ENCODE measurements at places on chromosomes 5 and 9.

- no peak for DNase-seq
Measured at GRCh38 chr9:108761655-108762347, 94.0 kb downstream of the ACTL7B start.

GRCh38 chr5:79416499-79416898 is 97.4 kb downstream of the HOMER1 start:
- DNase-seq: no peak

DNA sequence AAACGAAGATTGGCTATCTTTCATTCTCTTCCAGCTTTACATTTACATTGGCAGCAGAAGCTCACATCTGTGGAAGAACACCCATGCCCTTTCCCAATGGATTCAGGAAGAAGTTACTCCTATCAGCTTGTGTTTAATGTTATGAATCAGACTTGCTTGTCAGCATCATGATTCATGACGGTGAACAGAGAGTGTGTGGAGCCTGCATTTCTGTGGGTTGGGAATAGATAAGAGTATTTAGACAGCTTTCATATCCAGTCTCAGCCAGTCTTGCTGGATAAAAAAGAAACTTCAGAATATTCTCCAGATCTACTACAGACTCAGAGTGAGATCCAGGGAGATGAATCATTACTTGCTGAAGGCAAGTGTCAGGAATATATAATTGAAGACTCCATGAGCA is 812.9 kb upstream of the ZNF608 start:
- DNase-seq: no peak

DNA sequence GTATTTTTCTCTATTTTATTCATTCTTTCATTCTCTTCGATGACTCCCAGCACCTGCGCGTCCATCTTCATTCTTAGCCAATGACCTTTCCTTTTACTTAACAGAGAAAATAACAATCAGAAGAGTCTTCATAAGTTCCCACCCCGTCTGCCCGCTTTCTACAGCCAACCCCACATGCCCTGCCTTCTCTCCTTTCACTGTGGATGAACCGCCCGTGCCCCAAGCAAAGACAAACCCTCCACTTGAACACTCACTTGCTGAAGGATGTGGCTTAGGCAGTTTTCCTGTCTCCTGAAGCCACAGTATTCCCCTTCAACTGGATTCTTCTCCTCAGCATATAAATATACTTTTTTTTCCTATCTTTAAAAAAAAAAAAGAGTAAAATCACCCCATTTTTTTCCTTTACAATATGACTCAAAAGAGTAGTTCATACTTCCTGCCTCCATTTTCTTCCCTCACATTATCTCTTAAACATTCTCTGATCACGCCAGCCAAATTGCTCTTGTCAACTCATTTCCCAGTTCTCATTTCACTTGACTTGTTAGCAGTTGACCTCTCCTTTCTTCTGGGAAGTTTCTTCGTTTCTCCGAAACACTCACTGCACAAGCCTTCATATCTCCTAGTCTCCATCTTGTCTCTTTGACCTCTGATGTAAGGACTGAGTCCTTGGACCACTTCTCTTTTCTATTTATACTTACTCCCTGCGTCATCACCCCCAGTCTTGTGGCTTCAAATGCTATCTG is 11.1 kb downstream of the NIPSNAP3B start:
- DNase-seq: no peak

DNA sequence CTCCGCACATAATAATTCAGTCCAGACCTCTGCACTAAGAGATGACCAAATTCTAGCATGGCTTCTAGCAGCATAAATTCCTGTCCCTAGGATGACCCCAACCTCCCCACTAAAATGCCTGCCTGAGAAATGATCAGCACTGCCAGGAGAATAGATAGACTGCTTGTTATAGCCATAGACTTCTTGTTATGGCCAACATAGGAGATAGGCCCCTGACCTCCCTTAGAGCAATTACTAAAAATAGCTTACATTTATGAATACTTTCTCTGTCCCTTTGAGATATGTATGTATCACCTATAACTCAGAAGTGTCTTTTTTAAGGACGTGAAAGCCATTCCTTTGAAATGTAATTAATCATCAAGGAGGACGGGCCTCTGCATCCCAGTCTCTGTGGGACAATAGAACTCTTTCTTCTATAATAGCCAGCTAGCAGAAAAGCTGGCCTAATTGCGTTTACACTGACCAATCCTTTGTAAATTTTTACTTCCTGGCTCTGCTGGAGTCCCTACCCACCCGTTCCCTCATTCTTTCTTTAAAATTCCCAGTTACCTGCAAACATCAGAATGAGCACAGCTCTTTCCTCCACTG is 1002.7 kb downstream of the CDH18 start:
- DNase-seq: no peak

GRCh38 chr9:122221183-122221811 is 7.5 kb downstream of the LHX6 start:
- no peak for DNase-seq

DNA sequence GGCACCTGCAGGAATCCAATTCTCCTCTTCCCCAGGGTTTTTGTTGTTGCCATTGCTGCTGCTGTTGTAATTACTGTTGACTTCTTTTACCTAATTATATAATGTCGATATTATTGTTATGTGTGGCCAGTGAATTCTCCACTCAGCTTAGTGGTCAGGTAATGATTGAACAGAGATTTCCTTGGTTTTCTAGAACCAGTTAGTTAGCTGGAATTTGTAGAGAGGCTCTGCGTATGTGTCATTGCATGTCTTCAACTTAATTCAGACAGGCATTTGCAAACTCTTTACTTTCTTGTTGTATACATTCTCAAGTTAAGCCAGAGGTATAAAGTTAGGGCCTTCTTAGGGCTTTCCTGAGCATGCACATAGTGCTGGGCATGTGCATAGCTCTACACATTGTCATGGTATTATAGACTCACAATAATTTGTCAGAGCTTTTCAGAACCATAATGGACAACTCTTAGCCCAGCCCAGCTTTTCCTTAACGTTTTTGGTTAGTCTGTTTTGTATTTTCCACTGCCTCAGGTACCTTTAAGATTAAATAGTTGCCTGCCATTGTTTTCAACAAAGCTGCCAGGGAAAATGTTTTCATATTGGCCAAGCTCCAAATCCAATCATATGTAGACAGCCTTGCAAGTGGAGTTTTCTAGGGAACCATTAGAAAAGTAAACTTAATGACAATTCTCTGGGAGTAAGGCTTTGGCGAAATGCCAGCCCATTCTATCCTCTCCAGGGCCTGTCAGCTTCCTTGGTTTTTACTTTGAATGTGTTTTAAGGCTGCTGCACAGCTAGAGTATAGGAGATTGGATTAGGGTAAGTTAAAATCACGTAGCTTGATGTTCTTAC is 68.1 kb downstream of the UBE2R2 start:
- DNase-seq: no peak

DNA sequence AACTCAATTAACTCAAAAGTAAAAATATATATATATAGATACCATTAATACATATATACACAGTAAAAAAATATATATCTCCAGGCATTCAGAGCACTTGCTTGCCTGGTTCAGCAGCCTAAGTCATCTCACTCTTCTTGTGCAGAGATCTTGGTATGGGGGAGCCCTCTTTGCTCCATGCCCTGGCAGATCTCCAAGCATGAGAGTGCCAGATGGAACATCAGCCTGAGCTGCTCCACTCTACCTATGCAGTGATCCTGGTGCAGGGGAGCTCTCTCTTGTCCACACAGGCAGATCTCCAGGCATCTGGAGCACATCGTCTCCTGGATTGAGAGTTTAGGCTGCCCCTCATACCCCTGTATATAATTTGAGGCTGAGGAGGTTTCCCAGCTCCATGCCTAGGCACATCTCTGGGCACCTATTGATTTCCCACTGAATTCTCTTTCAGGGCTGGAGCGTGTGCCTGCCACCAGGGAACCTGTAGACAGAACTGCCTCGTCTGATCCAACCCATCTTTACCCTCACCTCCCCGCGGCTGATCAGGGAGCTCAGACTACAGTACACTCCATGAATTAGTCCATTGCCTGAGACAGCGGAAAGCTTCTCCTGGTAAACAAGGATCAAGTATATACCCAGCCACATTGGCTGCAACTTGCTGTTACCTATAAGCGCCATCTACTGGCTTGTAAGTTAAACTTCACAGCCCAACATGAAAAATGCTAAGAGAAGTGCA is 342.4 kb upstream of the GRIA1 start:
- DNase-seq: no peak

DNA sequence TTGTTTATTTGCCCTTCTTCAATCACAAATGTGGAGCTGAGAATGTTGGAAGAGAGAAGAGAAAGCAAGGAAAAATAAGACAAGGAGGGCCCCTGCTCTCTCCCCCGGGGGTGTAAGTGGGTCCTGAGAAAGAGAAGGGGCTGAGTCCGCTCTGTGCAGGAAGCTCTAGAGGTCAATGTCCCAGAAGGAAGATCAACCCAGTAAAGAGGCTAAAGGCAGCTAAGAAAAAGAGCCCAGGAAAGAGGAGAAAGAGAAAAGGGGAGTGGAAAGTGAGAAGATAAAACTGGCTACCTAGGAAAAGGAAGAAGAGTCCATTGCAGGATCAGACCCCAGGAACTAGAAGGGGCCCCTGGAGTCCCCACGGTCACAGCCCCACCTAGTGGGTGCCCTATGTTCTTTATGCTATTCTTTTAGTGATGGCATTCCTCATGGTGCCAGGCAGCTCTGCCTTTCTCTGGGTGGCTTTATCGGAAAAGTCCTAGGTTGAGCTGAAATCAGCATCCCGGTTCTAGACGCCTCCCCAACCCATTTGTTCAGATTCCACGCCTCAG is 583.4 kb downstream of the ACTL7B start:
- DNase-seq: no peak

GRCh38 chr5:173556142-173557028 is 60.1 kb downstream of the BOD1 start:
- DNase-seq: no peak

DNA sequence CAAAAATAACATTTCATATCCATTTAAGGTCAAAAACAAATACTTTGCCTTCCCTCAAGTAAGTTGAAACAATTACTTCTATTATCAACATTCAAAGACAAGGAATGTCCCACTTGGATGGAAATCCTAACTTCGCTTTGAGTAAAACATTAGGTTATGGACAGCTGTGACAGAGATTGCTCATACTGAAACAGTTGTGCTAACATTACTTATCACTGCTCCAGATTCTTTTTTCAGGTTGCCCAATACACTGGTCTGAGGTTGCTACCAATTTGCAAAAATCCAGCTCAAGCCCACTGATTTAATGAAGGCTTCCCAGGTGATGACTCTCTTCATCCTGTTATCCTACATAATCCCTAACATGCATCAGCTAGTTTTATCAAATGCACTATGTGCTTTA is 98.3 kb downstream of the UBAP2 start:
- no peak for DNase-seq

DNA sequence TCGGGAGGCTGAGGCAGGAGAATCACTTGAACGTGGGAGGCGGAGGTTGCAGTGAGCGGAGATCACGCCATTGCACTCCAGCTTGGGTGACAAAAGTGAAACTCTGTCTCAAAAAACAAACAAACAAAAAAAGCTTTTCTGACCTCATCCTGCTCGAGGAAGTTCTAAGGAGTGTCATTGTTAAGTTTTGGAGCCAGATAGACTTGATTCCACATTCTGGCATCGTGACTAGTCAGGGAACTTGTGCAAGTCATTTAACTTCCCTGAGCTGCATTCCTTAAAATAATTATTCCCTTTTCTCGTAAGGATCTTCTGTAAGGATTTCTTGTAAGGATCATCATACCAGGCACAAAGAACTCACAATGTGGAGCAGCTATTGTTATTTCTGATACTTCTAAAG is 26.2 kb downstream of the SNX24 start:
- no peak for DNase-seq

DNA sequence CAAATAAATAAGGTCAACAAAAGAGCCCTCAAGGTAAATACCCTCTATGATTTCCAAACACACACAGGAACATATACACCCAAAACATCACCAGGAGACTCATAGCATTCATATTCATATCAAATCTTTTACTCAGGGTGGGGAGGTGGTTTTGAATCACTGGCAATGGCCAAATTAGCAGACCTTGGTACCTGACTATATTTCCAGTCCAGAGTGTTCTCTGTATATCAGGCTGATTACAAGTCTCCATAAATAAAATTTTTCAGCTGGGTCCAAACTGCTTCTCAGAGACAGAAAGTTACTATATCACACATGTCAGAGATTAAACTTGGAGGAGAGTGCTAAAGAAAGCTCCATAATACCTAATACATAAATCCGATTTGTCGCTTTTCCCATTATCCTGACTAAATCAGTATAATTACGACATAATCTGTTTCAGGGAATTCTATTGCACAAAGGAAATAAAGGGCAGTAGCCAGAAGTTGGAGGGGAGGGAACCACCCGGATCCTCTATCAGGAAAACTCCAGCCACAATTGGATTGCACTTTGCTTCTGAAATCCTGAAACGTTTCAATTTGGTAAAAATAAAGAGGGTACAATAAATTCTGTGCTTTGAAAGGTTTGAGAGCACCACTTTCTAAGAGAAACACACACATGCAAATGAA is 7.0 kb upstream of the GOLGA1 start:
- DNase-seq: no peak

DNA sequence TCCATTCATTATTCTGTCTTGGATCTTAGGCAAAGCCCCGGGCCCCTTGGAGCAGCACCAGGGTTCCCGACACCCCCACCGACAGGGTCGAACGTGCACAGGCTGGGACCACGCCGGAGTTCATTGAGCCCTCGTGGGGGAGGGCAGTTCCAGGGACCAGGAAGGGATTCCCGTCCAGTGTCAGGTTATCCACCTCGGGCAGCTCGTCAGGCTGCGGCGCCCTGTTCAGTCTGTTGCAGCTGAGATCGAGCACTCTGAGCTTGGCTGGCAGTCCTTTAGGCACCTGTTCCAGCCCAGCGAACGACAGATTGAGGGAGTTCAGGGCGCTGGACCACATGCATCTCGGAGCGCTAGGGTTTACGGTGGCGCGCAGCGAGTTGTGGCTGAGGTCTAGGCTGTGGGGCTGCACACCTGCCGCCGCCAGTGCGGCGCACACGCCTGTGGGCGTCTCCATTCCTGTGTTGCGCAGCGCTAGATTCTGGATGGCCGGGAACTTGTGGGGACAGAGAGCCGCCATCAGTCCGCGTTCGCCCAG is 1.1 kb downstream of the CD14 start:
- DNase-seq: no peak

GRCh38 chr5:19886123-19886917 is 101.7 kb downstream of the CDH18 start:
- no peak for DNase-seq

DNA sequence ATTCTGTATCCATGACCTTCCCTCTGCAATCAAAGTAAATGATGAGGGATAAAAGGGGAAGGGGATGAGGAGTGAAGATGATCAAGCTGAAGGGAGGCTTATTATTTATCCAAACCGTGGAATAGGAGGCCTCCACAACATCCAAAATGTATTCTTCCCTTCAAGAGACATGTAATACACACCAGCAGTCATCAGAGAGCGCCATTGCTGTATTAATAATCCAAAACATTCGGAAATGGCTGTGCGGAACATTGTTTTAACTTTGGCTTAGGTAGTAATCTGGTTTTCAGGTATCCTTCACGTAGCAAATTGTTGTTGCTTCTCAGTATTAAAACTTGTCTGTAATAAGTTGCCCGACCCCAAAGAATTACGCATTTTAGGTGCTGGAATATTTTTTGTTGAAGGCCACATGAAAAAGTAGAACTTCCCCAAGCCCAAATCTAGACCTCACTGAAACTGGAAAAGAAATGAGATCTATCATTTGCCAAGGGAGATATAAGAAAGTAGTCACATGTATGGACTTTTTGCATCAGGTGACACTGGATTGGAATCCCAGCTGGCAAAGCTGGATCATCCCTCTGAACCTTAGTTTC is 2.6 kb upstream of the BOD1 start:
- no peak for DNase-seq

Data from activated T-helper 1 cell treated with anti-CD3 and anti-CD28 coated beads, Interleukin-2, amount 50 U/mL, for 16 hours (primary cell).